ENCODE measurements at places on chromosomes 5 and 9. TPM values are rescaled to one million over a fixed set of nuclear protein-coding genes. Genes with fewer than 3 reads are reported as not detected.

- DNase-seq: no peak
Observed at GRCh38 chr9:71767776-71768321, 464 bp downstream of the CEMIP2 start.

GRCh38 chr5:142915813-142916424 is 145.7 kb downstream of the ARHGAP26 start:
- peak; percentile 62 for DNase-seq

DNA sequence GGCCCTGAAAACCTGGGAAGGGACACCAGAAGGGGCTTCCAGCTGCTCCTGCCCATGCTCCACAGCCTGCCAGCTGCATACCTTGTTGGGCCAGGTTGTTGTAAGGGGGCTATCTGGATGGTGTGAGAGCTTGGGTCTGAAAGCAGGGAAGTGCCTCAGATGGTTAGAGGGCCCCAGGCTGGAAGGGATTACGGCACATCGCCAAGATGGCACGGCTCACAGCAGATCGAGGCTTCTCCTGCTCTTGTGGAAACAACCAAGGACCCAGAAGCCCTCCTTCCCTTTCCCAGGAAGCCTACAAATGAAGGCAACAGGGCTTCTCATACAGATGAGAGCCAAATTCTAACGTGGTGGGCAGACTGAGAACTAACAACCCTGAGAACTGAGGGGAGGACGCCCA is 121.7 kb upstream of the ADCY2 start:
- DNase-seq: no peak

RHOBTB3 gene
- total RNA-seq: 183 TPM

TAF11L5 gene
- total RNA-seq: not detected
